ENCODE measurements at places on chromosomes 2 and 18.

- no peak for DNase-seq
- no peak overlapping the region for H3K27ac ChIP-seq
- peaks cover 11% of the 10 kb centered on the region for H3K27me3 ChIP-seq
- no peaks in the 10 kb centered on the region for H3K36me3 ChIP-seq
- H3K4me1 ChIP-seq: no peaks in the 10 kb centered on the region
Observed at GRCh38 chr2:152047824-152048471, 50.9 kb downstream of the CACNB4 start.

DNA sequence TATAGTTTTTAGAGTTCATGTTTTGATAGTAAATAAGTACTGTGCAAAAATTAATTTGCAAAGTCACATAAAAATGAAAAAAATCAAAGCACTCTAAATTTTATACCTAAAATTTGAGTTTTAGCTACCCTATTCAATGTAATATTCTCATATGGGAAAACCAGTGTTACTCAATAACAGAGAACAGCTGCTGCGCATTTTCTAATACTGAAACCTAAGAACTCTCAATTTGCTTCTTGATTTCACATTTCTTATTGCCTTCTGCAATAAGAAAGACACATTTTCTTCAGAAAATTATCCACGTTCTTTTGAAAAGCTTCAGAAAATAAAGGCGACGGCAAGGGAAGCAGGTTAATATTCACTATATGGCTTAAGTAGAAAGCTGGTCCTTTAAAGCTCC lies 199.1 kb upstream of the CCDC150 start:
- peaks cover 28% of the 10 kb centered on the region for H3K27me3 ChIP-seq
- H3K4me1 ChIP-seq: no peaks in the 10 kb centered on the region
- no peaks in the 10 kb centered on the region for H3K36me3 ChIP-seq
- H3K4me3 ChIP-seq: no peak overlapping the region
- DNase-seq: no peak

DNA sequence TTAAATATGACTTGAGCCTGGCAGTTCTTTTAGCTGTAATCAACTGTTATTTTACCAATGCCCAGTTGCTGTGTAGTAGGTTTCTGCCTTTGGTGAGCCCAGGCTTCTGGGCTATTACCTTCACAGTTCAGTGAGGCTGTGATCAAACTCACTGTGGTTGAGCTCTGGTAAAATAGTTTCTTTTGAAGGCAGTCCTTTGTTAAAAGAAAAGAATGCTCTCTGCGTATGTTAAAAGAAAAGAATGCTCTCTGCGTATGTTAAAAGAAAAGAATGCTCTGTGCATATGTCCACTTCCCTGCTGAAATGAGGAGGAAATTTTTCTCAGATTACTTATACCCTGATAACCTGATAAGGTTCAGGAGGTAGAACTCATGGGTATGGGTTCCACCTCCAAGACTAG lies 244.3 kb downstream of the RNF144A start:
- no peaks in the 10 kb centered on the region for H3K36me3 ChIP-seq
- peaks cover 17% of the 10 kb centered on the region for H3K27me3 ChIP-seq
- no peaks in the 10 kb centered on the region for H3K4me1 ChIP-seq
- DNase-seq: no peak
- H3K4me3 ChIP-seq: no peak overlapping the region

- DNase-seq: no peak
- H3K4me3 ChIP-seq: no peak overlapping the region
- H3K4me1 ChIP-seq: no peaks in the 10 kb centered on the region
- no peak overlapping the region for H3K27ac ChIP-seq
- H3K36me3 ChIP-seq: no peaks in the 10 kb centered on the region
Observed at GRCh38 chr18:47679864-47680263, 250.6 kb downstream of the SMAD2 start.

DNA sequence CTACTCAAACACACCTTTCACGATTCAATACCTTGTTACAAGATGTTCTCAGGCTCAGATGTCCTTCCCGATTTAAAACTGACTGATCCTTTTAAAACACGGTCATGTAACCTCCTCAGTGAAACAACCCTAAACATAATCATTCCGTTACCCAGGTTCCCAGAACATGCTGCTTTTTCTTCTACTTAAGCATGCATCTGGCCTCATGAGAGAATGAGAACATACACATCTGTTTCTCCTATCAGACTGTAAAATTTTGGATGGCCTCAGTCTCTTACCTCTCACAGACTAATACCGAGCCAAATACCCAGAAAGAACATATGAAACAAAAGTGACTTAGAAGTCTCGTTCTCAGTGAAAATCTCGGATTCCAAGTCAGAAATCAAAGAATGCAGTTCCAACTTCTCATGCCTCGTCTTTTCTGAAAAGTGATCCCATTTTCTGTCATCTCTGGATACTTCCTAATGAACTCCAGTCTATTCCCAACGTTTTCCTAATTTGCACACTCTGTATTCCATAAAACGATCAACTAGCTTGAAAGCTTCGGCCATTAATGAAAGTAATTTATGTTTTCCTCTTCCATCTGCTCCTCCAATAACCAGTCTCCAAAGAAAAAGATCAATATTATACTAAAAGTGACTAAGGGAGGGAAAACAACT lies 919 bp downstream of the SF3B1 start:
- H3K4me3 ChIP-seq: peak overlapping the region; percentile 94
- no peaks in the 10 kb centered on the region for H3K27me3 ChIP-seq
- peaks cover 46% of the 10 kb centered on the region for H3K4me1 ChIP-seq
- H3K27ac ChIP-seq: peak overlapping the region; percentile 100
- no peak for DNase-seq

DNA sequence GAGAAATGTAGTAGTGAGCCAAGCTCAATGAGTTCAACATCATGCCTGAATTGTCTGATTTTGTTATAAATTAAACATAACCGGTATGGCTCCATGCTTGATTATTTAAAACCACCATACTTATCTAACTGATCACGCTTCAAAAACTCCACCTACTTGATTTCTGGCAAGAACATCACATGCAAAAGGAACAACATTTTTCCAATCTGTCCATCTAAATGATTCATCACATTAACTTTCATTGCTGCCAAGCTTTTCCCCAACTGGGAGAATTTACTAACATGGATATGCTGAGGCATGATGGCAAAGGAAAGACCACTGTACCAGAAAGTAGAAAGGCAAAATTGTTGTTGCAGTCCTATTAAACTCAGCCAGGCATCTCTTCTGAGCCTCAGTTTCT lies 286.8 kb downstream of the TRIB2 start:
- DNase-seq: no peak
- H3K27ac ChIP-seq: no peak overlapping the region
- no peak overlapping the region for H3K4me3 ChIP-seq
- H3K27me3 ChIP-seq: peaks cover 38% of the 10 kb centered on the region
- peaks cover 12% of the 10 kb centered on the region for H3K4me1 ChIP-seq

DNA sequence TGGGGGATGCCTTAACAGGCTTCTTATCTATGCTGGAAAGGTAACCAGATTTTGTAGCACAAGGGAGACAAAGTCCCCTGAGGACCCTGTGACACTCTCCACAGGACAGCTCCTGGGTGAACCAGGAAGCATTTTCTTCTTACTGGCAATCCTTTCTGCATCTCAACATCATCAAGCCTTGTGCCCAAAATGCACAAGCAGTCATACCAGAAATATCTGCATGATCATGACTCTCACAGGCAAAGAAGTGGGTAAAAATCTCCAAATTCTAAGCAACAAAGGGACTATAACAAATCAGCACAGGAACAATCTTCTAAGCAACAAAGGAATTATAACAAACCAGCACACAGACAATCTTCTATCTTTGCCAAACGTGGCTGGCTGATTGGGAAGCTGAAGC lies 99.1 kb upstream of the CD226 start:
- no peaks in the 10 kb centered on the region for H3K4me1 ChIP-seq
- no peak for DNase-seq
- no peak overlapping the region for H3K4me3 ChIP-seq
- peaks cover 13% of the 10 kb centered on the region for H3K36me3 ChIP-seq
- H3K27me3 ChIP-seq: no peaks in the 10 kb centered on the region

DNA sequence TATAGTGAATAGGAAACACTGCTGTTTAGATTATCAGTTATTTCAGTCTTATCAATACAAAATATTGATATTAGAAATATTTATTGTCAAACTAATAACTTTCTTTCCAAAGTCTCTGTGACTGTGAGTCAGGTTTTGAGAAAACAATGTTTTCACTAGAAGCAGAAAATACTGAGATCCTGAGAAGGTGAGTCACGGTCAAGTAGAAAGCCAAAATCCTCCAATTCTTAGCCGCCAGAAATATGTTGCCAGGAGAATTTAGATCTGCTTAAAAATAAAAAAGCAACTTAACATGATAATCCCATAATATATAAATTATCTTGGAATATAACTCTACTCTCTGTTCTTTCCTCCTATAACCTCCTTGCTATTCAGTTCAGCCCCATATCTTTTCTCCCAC lies 181.9 kb upstream of the NRXN1 start:
- H3K27me3 ChIP-seq: no peaks in the 10 kb centered on the region
- H3K4me3 ChIP-seq: no peak overlapping the region
- no peak overlapping the region for H3K27ac ChIP-seq
- no peaks in the 10 kb centered on the region for H3K36me3 ChIP-seq
- H3K4me1 ChIP-seq: no peaks in the 10 kb centered on the region

GRCh38 chr18:37313624-37314023 lies 252.0 kb downstream of the CELF4 start:
- H3K27ac ChIP-seq: no peak overlapping the region
- no peak for DNase-seq
- H3K4me3 ChIP-seq: no peak overlapping the region
- H3K36me3 ChIP-seq: no peaks in the 10 kb centered on the region

- no peak overlapping the region for H3K4me3 ChIP-seq
- no peak overlapping the region for H3K27ac ChIP-seq
- peaks cover 11% of the 10 kb centered on the region for H3K4me1 ChIP-seq
- no peak for DNase-seq
- H3K36me3 ChIP-seq: peaks cover 2% of the 10 kb centered on the region
Observed at GRCh38 chr2:218981881-218982585, 3.0 kb downstream of the FEV start.

DNA sequence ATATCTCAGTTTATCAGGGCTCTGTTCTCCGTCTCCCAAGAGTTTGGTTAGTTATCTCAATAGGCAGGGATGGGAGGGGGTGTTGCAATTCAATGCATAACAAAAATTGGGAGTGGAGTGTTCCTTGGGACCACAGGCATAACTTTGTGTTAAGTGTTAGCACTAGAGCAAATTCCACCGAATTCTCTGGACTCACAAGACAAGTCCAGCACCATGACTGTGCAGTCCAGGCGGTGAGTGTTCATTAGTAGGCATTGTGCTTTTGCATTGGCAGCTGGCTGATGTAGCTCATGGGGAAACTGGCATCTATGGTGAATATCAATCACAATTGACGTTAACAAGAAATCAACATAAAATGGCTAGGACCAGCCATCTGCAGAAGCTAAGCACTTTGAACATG lies 79.0 kb upstream of the CABLES1 start:
- H3K27me3 ChIP-seq: peaks cover 30% of the 10 kb centered on the region
- H3K36me3 ChIP-seq: no peaks in the 10 kb centered on the region
- no peak overlapping the region for H3K27ac ChIP-seq
- no peak for DNase-seq
- peaks cover 4% of the 10 kb centered on the region for H3K4me1 ChIP-seq
- H3K4me3 ChIP-seq: no peak overlapping the region

- no peaks in the 10 kb centered on the region for H3K27me3 ChIP-seq
- H3K27ac ChIP-seq: no peak overlapping the region
- peaks cover 75% of the 10 kb centered on the region for H3K4me1 ChIP-seq
- no peak for DNase-seq
- H3K4me3 ChIP-seq: no peak overlapping the region
Observed at GRCh38 chr2:168179592-168179991, 67.8 kb downstream of the STK39 start.

GRCh38 chr2:173252581-173252980 lies 102.1 kb upstream of the CDCA7 start:
- no peak overlapping the region for H3K27ac ChIP-seq
- no peak overlapping the region for H3K4me3 ChIP-seq
- DNase-seq: no peak
- H3K36me3 ChIP-seq: no peaks in the 10 kb centered on the region
- H3K27me3 ChIP-seq: peaks cover 25% of the 10 kb centered on the region

DNA sequence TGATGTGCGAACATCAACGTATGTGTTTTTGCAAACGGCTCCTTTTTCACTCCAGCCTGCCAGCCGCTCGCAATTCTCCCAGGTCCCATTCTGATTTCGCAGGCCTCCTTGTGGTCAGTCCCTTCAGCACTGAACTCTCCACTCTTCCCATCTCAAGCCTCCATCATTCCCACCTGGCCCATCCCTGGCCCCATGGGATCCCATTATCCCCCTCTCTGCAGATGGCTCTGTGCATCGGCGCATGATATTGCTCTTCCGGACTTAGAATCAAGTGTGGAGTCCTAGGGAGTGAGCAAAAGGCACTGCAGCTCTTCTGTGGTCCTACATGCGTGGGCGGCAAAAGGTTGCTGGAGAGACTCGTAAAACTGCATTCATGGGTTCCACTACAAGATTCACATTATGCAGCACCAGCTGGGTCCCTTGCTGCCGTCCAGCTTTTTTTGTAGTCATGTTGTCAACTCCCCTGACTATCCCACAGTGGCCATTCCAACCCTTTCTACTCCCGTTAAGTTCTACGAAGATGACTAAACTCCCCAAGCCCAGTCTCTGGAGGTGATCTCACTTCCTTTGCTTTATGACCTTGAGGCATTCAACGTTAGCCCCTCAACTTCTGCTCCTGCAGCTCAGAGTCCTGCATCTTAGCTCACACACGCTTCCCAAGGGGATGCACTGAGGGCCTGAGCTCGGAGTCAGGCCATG lies 125.3 kb upstream of the NRP2 start:
- H3K4me3 ChIP-seq: no peak overlapping the region
- H3K4me1 ChIP-seq: no peaks in the 10 kb centered on the region
- no peak for DNase-seq
- H3K27me3 ChIP-seq: peaks cover 17% of the 10 kb centered on the region

DNA sequence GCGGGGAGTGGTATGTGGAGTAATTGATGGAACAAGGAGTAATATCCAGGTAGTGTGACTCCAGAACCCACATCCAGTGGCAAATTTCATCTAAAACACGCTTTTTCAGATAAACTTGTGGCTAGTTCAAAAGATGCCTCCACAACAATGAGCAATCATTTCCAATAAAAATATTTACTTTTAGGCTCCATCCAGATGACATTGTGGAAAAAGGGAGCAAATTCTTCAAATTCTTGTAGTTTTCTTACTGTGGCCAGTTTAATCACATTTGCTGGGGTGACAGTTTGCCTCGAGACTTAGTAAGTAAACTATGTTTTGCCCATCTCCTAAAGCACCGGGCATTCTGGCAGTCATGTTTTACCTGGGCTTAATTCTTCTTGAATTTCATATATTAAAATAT lies 243.6 kb downstream of the IRS1 start:
- no peaks in the 10 kb centered on the region for H3K4me1 ChIP-seq
- DNase-seq: no peak
- no peak overlapping the region for H3K27ac ChIP-seq
- no peaks in the 10 kb centered on the region for H3K27me3 ChIP-seq
- no peak overlapping the region for H3K4me3 ChIP-seq
- H3K36me3 ChIP-seq: no peaks in the 10 kb centered on the region

GRCh38 chr18:61579581-61579980 lies 246.4 kb downstream of the CDH20 start:
- DNase-seq: no peak
- no peaks in the 10 kb centered on the region for H3K36me3 ChIP-seq
- H3K4me3 ChIP-seq: no peak overlapping the region
- no peak overlapping the region for H3K27ac ChIP-seq
- peaks cover 25% of the 10 kb centered on the region for H3K27me3 ChIP-seq
